Activated T-cell treated with anti-CD3 and anti-CD28 coated beads, Interleukin-2, amount 50 U/mL, for 1 hour (primary cell): ENCODE measurements at places on chromosomes 6 and 20.

DNA sequence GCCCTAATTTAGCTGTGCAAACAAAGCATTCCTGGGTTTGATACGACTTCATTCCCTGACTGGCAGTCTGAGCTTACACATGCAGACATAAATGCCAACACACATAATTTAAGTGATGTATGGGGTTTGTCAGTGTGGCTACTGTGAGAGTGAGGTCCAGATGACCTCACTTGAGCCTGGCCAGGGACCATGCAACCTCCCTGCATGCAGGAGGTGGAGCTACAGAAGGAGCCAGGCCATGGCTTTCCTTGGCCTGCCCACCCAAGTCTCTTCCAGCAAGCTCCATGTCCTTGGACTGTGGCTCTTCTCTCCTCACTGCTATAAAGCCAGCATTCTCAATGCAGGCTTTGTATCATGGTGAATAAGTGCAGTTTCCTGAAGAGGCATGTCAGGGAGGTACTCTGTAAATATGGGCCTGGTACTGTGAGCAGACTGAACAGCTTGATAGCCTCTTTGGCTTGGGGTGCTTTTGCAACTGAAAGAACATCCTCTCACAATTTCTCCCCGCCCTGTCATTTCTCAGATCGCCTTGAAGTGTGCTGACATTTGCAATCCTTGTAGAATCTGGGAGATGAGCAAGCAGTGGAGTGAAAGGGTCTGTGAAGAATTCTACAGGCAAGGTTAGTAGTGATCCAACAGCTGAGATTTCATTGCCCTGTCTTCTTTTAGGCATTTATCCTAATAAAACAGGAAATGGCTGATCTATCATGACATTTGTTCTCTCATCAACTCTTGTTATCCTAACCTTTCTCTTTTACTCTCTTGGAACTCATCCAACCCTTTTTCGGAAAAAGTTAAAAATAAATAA is 69.2 kb downstream of the MTFR2 start:
- no peak for DNase-seq

DNA sequence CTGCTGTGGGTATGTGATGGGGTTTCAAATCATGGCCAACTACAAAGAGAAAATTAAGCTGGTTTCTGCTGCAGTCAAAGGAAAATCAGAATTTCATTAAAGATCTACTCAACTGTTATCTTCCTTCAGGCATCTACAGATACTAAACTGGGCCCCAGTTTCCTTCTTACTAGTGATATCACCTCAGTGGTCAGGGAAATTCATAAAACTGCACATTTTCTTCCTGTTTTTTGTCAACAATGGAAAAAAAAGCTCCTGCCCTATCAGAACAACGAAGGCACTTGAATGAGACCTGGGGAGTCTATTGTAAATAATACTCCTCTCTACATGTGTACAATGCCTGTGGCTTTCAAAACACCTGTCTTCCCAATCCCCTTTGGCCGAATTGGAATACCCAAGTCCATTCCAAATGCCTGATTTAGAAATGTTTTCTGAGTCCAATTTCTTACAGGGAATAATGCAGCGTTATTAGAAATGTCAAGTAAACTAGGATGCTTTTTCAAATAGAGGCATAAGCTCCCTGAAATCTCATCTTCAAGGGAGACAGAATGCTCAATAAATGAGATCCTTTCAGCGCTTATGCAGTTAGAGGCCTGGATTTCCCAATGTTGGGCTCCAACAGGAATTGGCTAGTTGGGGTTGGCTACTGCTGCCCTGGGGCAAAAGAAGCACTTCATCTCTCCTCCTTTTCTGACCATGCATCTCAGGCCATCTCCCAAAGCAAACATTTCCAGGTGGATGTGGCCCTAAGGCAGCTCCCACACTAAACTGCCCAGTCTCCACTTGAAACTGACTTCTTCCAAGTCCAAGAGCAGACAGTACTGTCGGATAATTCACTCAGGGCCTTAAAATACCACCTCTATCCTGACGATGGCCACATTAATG is 143.3 kb downstream of the NFATC2 start:
- no peak for DNase-seq

- DNase-seq: no peak
Measured at GRCh38 chr20:49433333-49433732, 49.1 kb downstream of the KCNB1 start.

DNA sequence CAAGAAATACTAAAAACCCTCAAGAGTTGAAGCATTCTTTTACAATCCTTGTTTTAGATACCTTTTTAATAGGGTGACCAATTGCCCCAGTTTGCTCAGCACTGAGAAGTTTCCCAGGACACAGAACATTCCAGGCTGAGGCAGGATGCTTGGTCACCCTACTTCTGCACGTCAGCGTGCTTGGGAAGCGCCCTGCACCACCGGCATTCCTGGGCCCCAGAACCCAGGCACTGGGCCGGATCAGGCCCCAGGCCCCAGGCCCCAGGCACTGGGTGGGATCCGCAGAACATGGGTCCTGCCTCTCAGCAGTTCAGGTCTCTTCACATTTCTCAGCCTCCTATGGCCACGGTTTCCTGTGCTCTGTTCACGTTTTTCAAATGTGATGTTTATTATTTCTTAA is 213.8 kb upstream of the QKI start:
- no peak for DNase-seq

- no peak for DNase-seq
Measured at GRCh38 chr6:8268606-8269005, 166.3 kb upstream of the EEF1E1 start.

GRCh38 chr20:17925141-17925939 is 43.3 kb downstream of the SNX5 start:
- no peak for DNase-seq

DNA sequence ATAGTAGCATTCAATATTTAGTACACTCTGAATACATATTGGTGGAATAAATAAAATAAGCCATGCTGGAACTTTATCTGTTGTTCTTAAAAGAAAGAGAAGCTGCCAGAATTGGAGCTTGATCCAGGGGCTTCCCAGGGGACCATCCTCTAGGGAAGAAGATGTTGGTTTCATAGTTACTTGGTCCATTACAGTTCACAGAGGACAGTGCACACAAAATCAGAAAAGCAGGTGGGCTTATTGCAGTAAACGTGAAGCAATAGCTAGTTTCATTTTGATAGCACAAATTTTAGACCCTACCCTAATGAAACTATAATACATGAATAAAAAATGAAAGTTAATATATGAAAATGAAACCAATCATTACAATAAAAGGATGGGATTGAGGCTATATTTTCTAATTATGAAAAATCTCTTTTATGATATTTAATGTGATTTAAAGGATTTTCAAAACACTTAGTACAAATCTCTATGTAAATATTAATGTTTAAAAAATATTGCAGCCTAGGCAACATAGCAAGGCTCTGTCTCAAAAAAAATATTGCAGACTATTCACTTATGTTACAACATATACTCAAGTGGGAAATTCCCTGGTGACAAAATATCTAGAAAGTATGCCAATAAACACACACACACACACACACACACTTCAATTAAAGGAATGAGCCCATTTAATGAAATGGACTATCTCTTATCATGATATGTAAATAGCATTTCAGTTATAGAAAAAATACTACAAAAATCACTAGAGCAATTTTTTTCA is 227.0 kb upstream of the MARCKS start:
- DNase-seq: no peak

- no peak for DNase-seq
Measured at GRCh38 chr20:10430000-10430466, 4.0 kb downstream of the MKKS start.

DNA sequence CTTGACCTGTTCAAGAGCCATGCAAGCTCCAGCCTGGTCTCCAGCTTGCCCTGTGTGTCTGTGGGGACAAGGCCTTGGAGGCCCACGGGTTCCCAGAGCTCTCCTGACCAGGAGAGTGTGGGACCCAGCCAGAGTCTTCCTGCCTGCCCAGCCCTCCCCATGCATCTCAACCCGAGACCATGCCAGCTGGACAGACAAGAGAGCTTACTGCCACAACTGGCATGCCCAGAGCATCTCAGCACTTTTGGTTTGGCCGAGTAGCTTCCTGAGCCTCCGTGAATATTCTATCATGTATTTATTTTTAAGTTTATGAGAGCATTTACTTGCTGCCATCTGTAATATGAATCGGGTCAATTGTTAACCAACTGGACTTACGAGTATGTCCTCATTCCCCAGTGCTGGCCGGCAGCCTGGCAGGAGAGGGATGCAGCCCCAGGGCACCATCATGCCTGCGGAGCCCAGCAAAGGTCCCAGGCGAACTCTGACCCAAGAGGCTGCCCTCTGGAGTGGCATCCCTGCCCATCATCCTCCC is 14.9 kb downstream of the IP6K3 start:
- DNase-seq: no peak

DNA sequence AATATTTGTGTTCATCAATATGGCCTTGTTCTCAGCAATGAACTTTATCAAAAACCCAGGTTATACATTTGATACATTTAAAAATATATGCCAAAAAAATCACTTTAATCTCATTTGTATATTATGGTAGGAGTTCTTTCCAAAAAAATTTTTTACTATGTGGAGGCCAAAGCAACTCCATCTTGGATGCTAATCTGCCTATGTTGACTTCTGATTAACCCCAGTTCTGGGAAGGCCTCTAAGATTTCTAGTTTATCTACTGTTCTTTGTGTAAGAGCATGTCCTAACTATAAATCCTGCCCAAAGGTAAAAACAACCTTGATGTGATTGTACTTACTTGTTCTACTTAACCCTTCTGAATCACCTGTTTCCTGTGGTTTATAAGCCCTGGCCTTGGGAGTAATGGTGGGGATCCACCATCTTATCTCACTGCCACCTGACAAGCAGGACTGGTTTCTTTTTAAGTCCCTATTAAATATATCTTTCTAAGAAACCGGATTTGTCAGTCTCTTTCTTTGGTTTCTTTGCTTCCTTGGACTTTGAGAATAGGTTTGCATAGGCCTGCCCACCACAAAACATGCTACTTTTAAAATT is 46.7 kb downstream of the RNGTT start:
- no peak for DNase-seq

- no peak for DNase-seq
Measured at GRCh38 chr6:12555781-12556180, 160.8 kb upstream of the PHACTR1 start.

DNA sequence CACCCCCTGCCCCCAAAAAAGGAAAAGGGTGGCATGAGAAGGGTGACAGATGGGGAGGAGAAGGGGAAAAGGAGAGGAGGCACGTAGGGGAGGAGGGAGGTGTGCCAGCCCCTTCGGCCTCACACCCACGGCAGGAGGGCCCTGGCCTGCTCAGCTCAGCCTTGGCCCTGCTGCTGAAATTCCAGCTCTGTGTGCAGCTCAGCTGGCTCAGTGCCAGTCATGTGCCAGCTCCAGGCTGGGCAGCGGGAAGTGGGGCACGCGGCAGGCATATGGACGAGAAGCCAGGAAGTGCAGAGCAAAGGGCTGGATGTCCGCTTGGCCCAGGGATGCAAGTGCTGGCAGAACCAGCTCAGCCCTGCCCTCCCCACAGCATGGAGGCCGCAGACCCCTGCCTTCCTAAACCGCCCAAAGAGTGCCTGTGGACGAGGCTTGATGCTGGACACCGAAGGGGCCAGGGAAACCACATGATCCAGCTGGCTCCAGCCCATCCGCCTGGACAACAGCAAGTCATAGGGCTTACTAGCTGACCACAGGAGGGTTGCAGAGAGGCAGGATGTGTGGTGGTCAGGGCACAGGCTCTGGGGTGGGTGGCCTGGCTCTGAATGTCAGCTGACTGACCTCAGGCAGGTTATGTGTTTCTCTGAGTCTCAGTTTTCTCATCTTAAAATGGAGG is 60.2 kb downstream of the NOL4L start:
- no peak for DNase-seq

- no peak for DNase-seq
Measured at GRCh38 chr6:150452428-150453243, 83.8 kb downstream of the IYD start.

- DNase-seq: no peak
Measured at GRCh38 chr6:14309516-14309915, 191.9 kb downstream of the CD83 start.

GRCh38 chr6:167462514-167463312 is 137.8 kb downstream of the TTLL2 start:
- DNase-seq: no peak
